ENCODE measurements at places on chromosomes 6 and 20.

DNA sequence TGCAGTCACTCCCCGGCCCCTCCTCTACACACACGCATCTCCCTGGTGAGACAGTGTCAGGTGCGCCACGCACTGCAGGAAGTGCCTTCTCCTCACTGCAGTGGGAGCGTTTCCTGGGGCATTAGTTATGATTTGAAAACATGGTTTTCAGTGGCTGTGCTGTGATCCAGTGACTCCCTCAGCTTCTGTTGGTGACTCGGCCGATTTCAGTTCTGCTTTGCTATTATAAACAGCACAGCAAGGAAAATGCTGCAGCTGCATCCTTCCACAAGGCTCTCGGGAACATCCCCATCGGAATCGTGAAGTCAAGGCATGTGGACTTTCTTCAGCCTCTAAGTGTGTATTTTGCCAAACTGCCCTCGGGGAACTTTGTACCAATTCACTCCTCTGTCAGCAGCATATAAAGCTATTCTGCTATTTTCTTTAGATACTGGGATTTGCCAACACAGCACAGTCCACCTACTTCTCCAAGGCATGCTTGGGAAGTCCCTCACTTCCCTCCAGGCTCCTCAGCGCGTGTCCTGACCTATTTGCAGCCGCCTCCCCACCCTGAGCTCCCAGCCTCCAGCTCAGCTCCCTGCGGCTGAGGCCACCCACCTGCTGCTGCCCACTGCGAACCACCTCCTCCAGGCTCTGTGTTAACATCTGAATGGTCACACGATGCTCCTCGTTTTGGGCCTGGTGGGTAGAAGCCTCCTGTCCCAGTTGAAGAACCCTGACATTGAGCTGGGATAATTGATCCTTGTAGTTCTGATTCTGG is 54.5 kb downstream of the GINS1 start:
- no peak for DNase-seq

DNA sequence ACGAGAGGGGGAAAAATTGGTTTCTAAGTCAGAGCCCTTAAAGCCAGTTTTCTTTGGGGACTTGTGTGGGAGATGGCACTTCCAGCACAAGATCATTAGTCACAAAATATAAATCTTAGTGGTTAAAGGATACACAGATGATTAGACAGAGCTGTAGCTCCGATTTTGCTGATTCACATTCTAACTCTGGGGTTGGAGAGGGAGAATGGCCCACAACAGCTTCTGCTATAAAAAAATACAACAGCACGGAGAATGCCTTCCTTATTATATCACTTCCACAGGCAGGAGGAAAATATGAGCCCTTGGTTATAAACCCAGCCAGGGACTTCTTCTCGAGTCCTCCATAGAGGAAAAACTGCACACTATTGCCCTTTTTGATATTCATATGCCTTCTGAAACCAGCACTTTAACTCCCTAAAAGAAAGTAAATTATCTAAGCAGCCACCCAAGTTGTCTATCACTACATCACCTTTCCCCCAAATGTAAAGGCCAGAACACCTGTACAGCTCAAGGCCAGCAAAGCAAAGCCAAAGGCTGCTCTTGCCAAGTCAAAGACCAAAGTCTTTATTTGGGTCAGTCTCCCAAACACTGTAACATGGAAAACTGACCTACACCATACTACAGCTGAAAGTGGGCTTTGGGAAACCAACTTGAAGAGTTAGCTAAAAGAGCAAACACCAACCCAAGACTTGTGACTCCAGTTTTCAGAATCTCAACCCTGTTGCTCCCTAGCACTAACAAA is 10.4 kb downstream of the MRPL14 start:
- DNase-seq = no peak

GRCh38 chr6:29968130-29968529 is 25.8 kb downstream of the HLA-A start:
- no peak for DNase-seq

DNA sequence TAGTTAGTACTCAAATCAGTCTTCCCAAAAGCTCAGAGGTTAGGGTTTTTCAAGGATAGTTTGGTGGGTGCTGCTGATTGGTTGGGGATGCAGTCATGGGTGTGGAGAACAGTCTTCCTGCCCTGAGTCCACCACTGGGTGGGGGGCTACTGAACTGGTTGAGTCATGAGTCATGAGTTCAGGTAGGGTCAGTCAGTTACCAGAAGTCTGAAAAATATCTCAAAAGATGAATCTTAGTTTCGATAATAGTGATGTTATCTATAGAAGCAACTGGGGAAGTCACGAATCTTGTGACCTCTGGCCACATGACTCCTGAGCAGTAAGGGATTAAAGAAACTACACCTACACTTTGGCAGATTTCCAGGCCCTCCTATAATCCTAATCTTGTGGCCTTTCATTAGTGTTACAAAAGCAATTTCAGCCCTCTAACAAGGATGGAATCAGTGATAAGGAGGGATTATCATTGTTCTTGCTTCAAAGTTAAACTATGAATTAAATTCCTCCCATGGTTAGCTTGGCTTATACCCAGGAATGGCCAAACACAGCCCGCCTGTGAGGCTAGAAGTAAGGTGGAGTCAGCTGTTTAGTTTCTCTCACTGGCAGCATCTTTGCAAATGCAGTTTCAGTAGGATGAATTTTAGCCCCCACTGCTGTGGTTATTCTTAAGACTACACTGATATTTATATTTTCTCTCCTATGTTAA is 33.3 kb upstream of the NKAIN2 start:
- no peak for DNase-seq

DNA sequence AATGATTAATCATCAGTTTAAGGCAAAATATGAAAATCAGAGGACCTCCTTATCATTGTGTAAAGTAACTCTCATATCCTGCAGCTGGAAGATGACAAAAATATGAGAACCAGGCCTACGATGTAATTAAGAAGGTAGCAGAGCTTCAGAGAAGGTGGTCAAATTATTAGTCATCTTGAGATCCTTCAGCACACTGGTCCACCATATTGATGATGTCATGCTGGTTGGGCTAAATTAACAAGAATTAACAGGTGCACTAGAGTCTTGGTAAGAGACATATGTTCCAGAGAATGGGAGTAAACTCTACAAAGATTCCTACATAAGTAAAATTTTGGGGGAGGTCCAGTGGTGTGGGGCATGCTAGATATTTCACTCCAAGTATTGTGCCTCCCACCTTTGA is 112.8 kb downstream of the OTOR start:
- no peak for DNase-seq

DNA sequence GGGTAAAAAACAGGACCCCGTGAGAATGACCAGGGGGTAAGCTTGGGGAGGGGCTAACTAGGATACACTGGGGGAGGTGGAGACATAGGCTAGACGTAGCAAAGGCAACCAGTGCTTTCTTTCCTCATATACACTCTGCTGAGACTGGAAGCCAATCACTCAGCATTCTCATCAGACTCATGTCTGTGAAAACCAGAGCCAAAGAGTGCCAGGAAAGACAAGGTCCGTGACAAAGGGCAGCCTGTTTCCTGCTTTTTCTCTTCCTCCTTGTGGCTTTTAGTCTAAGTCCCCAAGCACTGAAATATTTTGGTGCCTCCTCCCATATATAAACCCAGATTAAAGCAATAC is 97.9 kb upstream of the NEDD9 start:
- no peak for DNase-seq

GRCh38 chr20:53547664-53548239 is 45.9 kb downstream of the ZNF217 start:
- peak; percentile 24 for DNase-seq

DNA sequence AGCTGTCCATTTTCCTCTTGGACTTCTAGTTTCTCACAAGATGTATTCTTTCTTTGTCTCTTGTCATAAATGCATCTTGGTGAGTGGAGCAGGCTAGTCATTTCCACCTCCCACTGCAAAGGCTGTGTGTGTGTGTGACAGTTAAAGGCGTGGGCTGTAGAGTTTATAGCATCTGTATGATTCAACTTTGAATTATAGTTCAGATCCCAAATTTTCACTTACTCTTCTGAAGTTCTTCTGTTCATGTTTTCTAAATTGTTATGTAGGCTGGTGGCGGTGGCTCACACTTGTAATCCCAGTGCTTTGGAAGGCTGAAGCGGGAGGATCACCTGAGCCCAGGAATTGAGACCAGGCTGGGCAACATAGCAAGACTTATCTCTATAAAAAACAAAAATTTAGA is 44.7 kb upstream of the GRIK2 start:
- DNase-seq = no peak

GRCh38 chr6:55643861-55644260 is 64.9 kb upstream of the HMGCLL1 start:
- DNase-seq = no peak

DNA sequence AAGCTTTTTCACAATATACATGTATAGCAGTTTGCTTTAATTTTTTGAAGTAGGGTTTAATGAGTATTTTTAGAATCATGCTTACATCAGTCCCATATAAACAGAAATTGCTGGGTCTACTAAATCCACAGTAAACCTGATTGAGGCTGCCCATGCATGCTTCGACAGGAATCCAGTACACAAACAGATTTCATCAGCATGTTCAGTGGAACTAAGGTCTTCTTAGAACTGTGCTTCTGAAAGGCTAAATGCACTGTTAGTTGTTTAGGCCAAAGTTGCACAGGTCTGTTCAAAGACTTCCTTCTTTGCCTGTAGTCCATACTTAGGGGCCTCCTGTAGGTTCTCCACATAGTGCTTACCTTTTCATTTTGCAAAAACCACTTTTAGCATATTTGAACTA is 42.5 kb upstream of the THBS2 start:
- DNase-seq = no peak

DNA sequence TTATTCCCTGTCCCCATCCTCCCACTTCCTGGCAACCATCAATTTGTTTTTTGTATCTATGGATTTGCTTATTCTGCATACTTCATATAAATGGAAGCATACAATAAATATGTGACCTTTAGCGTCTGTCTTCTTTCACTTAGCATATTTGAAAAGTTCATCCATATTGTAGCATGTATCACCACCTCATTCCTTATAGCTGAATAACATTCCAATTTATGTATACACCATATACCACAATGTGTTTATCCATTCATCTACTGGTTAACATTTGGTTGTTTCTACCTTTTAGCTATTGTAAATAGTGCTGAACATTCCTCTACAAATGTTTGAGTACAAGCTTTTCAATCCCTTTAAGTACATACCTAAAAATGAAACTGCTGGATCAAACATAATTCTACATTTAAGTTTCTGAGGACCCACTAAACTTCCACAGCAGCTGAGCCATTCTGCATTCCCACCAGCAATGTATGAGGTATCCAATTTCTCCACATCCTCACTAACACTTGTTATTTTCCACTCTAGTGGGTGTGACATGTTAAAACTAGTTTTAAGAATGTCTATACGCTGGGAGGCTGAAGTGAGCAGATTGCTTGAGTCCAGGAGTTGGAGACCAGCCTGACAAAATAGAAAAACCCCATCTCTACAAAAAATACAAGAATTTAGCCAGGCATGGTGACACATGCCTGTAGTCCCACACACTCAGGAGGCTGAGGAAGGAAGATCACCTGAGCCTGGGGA is 32.9 kb downstream of the NUDT3 start:
- DNase-seq = no peak

GRCh38 chr20:45094201-45094600 is 6.7 kb downstream of the KCNS1 start:
- DNase-seq = no peak

DNA sequence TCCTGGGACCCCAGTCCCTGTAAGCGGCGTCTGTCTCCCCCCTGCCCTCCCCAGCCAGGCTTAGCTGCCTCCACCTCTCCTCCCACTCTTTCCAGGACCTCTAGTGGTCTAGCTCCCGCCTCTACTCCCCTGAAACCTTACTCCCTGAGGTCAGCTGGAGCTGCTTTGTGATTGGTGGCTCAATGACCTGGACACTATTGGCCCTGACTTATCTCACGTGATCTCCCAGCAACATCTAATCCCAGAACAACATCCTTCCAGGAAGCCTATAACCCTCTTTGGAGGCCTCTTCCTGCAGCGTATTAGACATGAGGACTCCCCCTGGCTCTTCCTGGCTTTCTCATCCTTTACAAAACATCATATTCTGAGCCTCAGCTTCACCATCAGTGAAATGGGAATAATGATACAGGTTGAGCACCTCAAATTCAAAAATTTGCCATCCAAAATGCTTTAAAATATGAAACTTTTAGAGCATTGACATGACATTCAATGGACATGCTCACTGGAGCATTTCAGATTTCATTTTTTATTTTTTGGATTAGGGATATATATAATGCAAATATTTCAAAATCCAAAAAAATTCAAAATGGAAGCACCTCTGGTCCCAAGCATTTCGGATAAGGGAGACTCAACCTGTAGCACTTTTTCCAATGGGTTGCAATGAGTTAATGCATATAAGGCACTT is 16.3 kb upstream of the SRC start:
- no peak for DNase-seq

DNA sequence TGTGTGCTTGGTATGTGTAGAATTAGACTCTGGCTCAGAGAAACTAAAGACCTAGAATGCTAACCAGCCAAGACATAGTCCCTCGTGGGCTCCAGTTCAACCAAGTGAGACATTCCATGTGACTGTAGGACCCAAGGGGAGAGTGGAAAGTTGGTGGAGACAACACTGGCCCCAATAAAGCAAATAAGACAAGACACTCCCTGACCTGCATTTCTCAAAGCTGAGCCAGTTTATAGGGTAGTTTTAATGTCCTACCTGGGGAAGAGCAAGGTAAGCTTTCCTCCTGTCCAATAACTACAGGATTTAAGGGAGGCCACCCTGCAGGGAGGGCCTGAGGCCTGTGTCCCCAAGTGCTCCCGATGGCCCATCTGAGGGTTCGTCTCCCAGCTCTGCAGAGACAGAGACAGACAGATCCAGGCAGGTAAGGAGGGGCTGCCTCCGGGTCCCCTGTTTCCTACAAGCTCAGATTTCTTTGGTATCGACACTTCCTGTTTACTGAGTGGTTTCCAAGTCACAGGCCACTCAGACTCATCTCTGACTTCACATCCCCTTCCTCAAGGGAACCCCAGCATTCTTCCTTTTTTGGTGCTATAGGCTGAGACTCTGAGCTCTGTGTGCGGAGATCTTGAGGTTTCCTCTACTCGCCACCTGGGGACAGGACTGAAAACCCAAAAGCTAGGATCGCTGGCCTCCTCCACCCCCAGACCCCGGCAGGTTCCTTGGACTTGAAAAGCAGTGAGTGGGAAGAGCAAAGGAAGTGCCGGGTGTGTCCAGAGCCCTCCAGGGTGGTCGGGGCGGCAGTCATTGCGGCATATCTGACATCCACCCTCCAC is 92.4 kb downstream of the PRND start:
- peak; percentile 84 for DNase-seq

- DNase-seq = no peak
Measured at GRCh38 chr6:18405477-18406293, 18.5 kb downstream of the RNF144B start.

GRCh38 chr6:83970582-83970981 is 63.0 kb upstream of the MRAP2 start:
- no peak for DNase-seq

GRCh38 chr20:59242714-59243626 is 57.4 kb upstream of the EDN3 start:
- DNase-seq = peak; percentile 17

DNA sequence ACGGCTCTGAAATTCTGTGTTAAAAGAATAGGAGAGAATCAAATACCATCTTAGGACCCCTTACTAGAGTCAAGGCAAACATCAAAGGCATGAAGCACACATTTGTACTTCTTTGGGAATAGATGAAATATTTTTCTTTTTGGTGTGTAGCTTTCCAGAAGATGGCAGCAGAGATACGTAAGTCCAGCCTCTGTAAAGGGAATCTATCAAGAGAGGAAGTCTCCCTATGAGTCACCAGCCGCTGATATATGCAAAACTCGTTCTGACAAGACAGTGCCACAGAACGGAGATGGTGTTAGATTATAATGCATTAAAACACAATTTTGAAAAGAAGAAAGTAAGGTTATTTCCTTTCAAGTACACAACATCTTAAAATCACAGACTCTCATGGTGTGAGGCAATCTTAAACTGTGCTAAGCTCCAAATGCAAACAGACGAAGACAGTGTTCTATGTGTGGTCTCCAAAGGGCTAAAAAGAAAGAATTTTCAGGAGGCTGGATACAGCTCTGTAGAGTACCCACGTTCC is 120.0 kb upstream of the AGPAT4 start:
- DNase-seq = peak; percentile 71

Data from CD4-positive, alpha-beta T cell treated with Interleukin-6 at 100 ng/mL for 8 hours (primary cell).